ENCODE measurements at places on chromosomes 12 and 14.

DNA sequence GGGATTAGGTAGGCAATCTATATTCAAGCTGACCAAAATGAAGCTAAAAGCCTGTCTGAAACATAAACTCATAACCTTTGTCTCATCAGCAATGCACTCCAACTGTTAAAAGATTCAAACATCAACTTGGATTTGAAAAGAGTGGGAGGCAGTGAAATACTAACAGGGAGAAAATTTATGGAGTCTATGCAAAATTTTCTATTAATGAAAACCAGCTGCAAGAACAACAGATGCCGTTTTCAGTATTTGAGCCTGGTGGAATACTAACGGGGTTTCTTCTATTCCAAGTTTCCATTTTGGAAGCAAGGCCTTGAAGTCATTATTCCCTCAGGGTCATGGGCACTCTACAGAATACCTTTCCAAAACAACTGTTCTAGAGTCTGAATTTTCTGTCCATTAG lies 88.3 kb downstream of the LRP6 start:
- no peak for DNase-seq

GRCh38 chr12:15417691-15418090 lies 95.4 kb downstream of the PTPRO start:
- no peak for DNase-seq

GRCh38 chr12:66549050-66549389 lies 129.9 kb downstream of the GRIP1 start:
- no peak for DNase-seq

GRCh38 chr12:106066051-106066705 lies 72.6 kb downstream of the NUAK1 start:
- no peak for DNase-seq

DNA sequence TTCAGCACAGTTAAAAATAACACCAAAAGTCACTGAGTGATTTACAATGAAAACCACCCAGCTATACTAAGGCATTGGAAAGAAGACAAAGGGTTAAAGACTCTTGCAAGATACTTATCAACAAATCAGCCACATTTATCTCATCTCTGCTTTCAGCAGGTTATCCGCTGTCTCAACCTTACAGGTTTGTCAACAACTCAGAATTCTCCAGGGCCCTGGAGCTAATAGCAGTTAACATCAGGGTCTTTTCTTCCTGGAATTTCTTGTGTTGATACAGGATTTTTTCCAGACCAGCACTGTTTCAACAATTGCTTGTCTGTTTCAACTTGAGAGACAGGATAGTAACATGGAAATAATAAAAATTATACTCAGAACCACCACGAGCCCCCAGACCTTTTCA lies 3.5 kb downstream of the PKP2 start:
- DNase-seq, result no peak

DNA sequence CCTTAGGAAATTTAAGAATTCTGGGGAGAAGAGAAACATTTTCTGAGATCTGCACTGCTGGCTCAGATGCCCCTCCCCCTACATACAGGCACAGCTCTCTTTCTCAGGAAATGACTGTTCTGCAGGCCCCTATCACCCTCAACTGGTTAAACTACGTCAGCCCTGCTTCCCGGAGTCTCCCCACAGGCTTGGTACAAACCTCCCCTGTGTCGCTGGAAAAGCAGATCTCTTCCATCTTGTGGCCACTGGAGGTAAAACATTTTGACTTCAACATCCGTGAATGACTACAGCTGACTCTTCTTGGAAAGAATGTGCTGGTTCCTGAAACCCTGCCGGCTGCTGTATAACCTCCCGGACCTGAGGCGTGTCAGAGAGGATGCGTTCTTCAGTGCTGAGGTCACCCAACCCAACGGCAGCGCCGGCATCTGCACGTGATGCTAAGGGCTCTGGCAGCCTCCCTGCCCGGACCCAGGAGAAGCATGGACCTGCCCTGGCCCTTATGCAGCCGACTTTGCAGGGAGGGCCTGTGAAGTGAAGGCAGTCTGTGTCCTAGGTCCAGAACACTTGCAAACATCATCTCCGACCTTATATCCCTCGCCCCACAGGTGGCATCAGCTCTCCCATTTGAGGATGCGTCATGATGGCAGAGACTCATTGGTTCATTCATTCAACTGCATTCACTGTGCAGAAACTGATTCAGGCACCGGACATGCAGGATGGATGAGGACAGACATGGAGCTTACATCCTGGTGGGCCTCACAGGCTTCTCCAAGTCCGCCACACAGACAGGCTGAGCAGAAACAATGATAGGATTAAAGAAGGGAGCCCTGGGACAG lies 129.2 kb downstream of the GCH1 start:
- DNase-seq, result peak; percentile 30

DNA sequence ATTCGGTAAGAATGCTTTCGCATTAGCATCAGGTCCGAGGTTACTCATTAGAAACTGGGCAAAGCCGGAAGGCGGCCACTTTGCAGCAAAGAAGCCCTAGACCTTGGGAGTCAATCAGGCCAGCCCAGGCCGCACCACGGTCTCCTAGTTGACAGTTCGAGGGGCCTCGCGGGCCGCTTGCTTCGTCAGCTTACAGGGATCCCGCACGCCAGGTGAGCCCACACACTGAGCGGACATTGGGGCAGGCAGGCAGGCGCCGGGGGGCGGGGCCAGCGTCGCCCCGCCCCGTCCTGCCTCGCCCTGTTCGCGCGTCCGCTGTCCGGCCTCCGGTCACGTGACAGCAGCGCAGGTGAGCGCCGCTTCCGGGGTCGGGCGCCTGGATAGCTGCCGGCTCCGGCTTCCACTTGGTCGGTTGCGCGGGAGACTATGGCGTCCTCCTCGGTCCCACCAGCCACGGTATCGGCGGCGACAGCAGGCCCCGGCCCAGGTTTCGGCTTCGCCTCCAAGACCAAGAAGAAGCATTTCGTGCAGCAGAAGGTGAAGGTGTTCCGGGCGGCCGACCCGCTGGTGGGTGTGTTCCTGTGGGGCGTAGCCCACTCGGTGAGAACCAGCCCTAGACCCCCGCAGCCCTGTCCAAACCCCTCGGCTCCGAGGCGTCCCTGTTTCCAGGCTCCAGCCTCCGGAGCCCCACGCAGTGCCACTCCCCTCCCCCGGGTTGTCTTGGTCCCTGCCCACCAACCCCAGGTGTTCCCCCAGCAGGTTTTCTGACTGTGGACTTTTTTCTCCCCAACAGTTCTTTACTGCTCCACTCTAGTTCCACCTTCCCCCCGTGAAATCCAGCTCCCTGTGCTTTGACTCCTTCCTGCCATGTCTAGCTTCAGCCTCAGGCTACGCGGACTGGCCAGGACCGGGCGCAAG lies at the start of gene PIP4K2C:
PIP4K2C (plus strand) TSS at position 329 of the 918 bp plus-strand sequence; CDS start at position 427, 98 bp downstream.
- peak; percentile 48 for DNase-seq

DNA sequence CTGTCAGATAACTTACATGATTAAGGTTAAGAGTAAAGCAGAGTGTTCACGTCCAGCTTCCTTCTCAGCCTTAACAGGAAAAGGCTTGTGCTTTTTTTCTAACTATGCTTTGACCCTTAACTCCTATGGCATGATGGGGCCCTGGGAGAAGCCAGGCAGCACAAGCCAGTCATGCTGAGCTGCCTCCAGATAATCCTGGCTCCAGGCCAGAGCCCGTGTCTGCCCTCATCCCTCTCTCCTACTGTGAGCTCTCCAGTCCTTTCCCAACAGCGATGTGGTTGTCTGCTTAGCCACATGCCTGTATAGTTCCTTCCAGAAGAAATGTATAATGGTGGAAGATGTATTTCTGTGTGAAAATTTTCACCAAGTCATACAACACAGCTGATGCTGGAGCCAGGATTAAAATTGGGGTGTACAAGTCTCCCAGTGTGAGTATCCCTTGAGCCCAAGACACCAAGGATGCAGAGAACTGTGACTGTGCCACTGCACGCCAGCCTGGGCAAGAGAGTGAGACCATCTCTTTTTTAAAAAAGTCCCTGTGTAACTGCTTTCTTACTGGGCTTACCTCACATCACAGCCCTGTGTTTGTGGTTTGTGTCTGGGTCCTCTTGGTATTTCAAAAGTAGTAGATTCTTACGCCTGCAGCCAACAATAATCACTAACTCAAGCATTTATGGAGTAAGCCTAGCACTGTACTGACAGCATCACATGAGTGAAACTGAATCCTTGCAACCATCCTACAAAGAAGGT lies 7.9 kb upstream of the ITFG2 start:
- no peak for DNase-seq

GRCh38 chr12:28218875-28219274 lies 28.6 kb downstream of the CCDC91 start:
- no peak for DNase-seq

GRCh38 chr14:29738950-29739349 lies 188.7 kb downstream of the PRKD1 start:
- no peak for DNase-seq

DNA sequence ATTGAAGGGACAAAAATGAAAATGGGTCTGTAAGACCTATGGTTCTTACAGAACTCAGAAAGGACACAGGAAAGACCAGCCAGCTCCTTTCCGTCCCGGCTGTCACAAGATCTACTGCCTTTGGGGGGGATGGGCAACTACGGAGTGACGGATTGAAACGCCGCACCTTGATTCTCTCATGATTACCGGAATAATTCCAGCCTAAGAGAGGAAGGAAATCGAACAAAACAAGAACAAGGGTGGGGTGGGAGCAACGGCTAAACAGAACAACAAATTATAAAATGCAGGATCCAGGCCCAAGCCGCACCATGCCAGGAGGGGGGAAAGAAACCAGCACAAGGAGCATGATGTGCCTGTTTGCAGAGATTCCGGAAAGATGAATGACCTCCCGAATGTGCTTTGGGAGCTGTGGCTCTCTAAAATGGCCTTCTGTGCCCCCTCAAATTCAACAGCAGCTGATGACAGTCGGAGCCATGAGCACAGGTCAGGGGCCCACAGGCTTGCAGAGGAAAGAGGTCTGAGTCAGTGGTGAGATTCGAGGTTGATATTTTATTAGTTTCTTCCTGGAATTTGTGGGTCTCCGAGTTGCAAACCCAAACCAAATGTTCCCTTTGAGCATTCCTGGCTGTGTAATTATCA lies 72.1 kb downstream of the SPRING1 start:
- no peak for DNase-seq

GRCh38 chr14:103298620-103299019 lies 35.4 kb upstream of the EIF5 start:
- no peak for DNase-seq

- DNase-seq, result no peak
These were observed 319.5 kb downstream of the FUT8 start for GRCh38 chr14:65731933-65732506.

DNA sequence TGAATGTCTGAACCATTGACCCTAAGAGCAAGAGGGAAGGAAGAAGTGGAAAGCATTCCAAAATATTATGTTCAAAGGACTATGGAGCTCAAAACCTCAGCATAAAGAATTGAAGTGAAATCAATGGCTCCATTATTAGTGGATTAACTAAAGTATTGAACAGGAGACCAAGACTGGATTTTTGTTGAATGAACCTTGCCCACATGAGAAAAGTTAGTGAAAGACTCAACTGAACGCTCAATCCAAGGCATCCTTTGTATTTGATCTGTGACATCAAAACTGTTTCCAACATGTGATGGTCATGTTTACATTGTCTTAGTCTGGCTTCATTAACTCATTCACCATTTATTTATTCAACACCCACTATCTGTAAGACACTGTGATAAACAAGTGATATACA lies 161.0 kb downstream of the CNTN1 start:
- DNase-seq, result no peak

DNA sequence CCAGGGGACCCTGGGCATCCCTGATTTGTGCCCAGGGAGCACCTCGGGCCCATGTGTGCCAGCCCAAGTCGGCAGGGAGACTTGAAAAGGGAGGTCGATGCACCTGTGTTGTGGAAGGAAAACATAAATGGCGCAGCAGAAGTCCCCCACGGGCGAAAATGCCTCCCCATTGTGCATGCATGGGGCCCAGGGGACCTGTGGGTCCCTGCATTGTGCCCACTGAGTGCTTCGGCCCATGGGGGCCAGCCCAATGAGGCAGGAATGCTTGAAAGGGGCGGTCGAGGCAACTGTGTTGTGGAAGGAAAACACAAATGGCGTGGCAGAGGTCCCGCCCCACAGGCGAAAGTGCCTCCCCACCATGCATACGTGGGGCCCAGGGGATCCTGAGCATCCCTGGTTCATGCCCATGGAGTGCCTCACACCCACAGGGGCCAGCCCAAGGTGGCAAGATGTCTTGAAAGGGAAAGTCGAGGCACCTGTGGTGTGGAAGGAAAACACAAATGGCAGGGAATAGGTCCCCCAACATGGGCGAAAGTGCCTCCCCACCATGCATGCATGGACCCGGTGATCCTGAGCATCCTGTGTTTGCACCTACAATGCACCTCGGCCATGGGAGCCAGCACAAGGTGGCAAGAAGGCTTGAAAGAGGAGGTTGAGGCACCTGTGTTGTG lies 368.0 kb downstream of the ALG10 start:
- DNase-seq, result no peak

GRCh38 chr12:50751948-50752721 lies 11.8 kb upstream of the ATF1 start:
- no peak for DNase-seq

GRCh38 chr12:32947206-32948067 lies 50.9 kb upstream of the PKP2 start:
- DNase-seq, result no peak

Measured in effector memory CD8-positive, alpha-beta T cell (primary cell).